ENCODE measurements at places on chromosomes 5 and 9. TPM values are rescaled to one million over a fixed set of nuclear protein-coding genes. Genes with fewer than 3 reads are reported as not detected.

DNA sequence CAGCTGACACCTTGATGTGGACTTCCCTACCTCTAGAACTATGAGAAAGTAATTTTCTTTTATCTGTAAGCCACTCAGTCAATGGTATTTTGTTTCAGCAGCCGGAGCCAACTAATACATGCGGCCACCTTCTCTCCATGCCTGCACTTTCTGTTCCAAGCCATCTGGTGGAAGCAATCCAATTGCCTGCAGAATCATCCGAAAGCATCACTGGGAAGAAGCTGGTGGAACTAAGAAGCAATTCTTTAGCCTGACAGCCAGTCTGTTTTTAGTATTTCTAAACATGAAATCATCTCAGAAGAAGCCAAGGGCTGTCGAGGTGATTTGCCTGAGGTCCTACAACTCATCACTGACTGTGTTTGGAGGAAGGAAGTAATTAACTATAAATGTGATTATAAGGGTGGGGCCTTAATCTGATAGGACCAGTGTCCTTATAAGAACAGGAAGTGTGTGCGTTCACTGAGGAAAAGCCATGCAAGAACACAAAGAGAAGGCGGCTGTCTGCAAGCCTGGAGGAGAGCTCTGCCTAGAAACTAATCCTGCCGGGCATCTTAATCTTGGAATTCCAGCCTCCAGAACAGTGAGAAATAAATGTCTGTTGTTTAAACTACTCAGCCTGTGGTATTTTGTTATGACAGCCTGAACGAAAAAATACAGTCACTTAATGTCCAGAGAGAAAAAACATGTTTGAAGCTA is 49.1 kb downstream of the NXNL2 start:
- DNase-seq: no peak

DNA sequence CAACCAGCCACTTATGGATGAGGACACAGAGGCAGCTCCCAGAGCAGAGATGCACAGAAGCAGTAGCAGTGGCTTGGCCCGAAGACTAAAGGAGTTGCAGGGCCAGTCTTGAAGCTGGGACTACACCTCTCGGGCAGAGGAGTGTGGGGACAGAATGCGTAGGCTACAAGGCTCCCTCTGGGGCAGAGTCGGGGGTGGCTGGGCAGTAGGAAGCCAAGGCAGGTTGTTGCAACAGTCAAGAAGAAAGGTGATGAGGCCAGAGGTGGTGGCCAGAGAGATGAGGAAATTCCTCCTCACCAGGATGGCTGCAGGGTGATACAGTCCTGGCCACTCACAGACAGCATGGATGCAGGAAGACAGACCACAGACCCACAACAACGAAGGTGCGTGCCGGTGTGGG is 4.9 kb upstream of the N4BP3 start:
- DNase-seq: no peak

DNA sequence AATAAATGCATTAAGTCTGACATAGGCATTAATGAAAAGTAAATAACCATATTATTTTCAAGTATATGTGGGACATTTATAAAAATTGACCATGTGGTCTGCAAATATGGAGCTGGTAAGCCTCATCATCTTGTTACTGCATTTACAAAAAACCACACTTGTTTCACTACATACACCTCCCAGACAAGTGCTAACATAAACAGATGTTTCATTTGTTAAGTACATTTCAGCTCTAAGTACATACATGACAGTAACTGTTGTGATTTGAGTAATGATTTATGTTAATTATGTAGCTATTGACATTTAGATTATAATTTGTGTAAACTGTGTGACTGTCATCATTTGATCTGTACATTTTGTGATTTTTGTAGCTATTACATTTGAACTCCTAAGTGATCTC is 13.9 kb downstream of the IDNK start:
- DNase-seq: no peak

DNA sequence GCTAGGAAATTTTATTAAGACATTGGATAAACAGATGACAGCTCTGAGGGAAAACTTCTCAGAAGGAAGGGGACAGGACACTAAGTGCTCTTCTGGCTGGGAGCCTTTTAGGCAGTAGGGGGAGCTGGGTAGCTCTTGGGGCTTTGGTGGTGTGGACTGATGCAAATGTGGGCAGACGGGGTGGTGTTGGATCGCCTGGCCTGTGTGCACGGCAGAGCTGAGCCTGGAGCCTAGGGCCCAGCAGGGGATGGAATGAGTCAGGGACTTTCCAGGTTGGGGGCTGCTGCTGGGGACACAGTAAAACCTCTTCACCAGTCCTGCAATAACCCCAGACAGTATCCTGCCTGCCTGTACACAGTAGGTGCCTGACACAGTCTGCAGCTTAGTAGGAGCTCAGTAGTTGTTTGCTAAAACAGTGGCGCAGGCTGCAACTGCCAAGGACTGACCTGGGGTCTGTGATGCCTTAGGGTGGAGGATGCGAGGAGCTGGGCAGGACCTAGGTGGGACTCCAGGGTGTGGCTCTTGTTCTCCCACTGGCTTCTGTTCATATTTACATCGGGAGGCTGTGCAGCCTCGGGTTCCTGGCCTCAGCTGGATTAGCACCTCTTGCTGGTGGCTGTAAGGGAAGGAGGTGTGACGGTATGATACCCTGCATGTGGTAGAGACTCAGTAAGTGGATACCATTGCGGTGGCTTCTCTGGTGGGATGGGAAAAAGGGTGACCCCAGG is 83.8 kb downstream of the DAB2IP start:
- DNase-seq: no peak

GRCh38 chr9:131478421-131478868 is 24.3 kb upstream of the POMT1 start:
- no peak for DNase-seq

DNA sequence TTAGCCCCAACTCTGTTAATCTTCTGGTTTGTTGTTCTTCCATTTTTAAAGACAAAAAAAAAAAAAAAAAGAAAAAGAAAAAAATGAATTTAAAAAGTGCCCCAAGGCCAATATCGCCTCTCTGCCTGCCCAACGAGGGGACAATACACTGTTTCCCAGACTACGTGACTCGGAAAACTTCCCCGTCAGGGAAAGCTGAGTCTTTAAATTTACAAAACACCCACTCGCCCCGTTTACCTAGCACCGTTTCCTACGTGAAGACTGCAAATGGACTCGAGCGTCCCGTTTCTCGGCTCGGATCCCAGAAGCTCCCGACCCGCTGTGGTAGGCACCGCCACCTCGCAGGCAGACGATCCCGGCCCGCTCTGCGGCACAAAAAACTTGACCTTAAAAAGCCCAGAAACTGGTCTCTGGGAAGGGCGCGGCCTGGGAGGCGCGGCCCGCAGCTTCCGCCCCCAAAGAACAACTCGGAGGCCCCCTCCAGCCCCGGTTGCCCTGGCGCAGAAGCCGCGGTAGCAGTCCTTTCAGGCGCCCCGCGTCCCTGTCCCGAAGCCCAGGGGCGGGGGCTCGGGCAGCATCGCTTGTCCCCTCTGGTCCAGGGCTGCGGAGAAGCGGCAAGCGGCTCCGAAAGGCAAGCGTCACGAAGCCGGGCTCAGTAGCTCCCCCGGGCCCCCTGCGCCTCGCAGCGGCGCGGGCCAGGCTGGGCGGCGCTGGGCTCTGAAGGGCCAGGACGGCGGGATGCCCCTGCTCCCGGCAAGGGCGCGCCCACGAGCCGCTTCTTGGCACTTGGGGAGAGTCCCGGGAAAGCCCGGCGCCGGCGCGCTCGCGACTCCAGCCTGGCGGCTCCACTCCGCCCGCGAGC is at the start of gene GCNT4:
TSS of gene GCNT4 (minus strand) at position 367 of the 862 bp plus-strand sequence. CDS start 22,521 bp downstream, outside the sequence.
- peak; percentile 72 for DNase-seq

DNA sequence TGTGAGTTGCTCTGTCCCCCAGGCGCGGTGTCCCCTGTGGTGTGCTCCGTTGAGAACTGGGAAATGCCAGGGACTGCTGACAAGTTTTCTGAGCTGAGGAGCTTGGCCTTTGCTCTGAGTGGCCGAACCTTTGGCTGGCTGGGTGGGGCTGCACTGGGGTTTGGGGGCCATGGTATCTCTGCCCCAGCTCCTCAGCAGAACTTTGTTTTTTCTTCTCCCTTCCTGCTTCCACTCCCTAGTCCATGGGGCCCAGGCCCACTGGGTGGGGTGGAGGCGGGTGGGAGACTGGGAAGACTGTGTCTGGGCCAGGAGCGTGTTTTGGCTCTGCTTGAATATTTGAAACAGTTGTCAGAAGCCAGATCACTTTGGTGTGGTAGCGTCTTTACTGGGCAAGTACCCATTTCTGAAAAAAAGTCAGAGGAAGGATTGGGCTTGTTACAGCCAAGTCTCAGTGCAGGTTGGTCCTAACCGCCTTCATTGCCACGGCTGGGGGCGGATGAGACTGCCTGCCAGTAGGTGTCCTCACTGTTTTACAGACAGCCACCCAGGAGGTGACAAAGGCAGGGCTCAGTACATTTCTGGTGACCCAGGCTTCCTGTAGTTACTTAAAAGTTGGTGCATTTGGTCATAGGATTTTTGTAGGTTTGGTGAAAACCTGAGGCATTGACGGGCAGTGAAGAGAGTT is 92.7 kb downstream of the DAB2IP start:
- peak; percentile 84 for DNase-seq

DNA sequence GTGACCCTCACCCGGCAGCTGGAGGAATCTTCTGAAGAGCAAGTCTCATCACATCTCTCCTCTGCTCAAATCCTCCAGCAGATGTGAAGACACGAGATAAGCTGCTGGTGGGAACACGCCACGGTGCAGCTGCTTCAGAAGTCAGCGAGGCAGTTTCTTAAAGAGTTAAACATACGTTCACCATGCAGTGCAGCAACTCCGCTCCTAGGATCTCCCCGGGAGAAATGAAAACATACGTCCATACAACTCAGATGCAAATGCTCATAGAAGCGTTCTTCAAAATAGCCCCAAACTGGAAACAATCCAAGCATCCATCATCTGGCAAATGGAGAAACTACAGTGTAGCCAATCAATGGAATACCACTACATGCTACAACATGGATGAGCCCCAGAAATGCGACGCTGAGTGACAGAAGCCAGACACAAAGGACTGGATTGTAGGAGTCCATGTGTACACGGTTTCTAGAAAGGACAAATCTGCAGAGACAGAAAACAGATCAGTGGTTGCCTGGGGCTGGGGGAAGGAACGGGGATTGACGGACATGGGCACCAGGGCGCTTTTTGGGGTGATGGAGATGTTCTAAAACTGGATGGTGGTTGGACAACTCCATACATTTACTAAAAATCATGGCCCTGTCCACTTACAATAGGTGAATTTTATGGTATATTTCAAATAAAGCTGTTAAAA is 150.6 kb downstream of the COL23A1 start:
- DNase-seq: peak; percentile 43

DNA sequence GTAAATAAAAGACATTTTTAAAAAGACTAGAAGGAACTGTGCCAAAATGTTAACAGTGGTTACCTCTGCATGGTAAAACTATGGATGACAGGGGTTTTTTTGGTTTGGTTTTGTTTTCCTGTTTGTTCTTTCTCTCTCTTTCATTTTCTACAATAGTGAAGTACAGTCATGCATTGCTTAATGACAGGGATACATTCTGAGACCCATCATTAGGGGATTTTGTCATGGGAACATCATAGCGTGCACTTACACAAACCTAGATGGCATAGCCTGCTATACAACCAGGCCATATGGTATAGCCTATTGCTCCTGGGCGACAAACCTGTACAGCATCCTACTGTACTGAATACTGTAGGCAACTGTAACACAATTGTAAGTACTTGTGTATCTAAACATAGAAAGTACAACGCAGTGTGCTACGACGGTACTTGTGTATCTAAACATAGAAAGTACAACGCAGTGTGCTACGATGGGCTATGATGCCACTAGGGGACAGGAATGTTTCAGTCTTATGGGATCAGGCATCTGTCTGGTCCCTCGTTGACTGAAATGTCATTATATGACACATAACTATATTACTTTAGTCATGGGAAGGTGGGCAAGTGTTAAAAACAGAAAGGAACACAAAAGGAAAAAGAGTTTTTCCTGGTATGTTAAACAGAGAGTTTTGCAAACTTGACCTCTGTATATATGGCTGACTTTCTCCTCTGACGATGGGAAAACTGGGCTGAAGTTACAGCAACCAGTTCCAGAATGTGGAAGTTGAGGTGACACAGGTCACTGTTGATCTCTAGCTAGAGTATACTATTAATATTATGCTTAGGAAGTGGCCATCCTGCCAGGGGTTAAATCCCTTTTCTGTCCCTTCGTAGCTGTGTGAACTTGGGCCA is 7.4 kb upstream of the ADAM19 start:
- DNase-seq: no peak

DNA sequence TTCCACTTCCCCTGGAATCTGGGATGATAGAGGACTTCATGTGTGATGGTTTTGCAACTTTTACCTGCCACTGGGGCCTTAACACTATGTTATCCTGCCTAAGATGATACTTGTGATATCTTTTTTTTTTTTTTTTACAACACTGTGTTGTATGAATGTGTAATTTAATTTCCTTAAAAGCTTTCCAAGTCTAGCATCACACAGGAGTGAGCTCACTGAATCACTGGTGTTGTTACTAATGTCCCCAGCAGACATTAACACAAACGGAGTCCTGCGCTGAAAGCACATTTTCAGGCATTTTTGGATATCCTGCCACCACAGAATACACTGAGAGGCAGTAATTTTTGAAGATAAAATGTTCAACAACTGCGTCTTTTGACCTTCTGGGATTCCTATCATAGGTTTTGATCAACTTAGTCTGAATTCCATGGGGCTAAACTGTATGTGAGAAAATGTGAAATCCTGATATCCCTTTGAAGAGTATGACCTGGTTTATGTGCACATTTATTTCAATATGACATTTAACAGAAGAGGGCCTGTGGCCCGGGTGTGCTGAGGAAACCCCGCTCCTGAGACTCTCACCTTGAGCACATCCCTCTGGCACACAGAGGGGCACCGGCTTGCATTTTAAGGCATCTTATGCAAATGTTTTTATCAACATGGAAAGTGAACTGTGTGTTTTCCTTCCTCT is 118.0 kb downstream of the FSTL4 start:
- no peak for DNase-seq

DNA sequence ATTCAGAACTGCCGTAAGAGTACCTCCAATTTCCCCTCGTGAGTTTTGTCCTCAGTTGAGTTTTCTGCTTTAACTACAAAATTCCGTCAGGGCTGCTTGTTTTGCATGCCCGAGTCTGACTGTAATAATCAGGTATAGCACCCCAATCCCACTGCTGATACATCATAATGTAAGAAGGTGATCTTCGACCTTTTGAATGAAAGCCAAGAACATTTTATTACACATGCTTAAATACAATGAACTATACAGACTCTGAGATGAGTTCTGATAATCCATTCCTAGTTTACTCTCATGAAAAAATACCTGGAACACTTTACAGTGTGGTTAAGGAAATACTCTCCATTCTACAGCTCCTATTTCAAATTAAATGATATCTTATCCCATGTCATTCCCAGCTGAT is 49.2 kb upstream of the TSLP start:
- no peak for DNase-seq

- no peak for DNase-seq
These were observed 146.5 kb downstream of the MTX3 start for GRCh38 chr5:79844571-79844970.

Gene PDGFRB
- total RNA-seq: 104 TPM

Gene SOHLH1
- not detected for total RNA-seq

Gene PCDHGA2
- 3.9 TPM for total RNA-seq

Gene C5orf52
- not detected for total RNA-seq

Gene TAF1L
- not detected for total RNA-seq

Gene HACD4
- total RNA-seq: 10.5 TPM
